Stimulated activated CD4-positive, alpha-beta T cell treated with anti-CD3 and anti-CD28 coated beads, Interleukin-1b, Interleukin-23, amount 100 ng/mL, for 1 hour (primary cell): ENCODE measurements at places on chromosomes 11 and 22.

DNA sequence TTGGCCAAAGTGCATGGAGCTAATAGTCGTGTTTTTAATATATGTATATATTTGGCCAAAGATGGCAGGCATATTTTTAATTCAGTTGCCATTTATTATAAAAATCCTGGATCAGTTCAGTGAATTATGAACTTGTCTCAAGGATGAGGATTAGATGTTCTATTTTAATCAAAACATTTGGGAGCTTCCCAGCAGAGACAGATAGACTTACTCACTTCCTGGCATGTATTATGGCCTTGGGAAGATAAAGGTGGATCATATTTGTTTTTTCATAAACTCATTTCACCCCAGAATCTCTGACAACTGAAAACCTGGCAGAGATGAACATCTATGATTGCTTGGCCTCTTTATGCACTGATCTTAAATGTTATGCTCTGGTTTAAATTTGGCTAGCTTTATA is 148.8 kb downstream of the NCAM1 start:
- no peak for DNase-seq

GRCh38 chr11:67689178-67689577 is 14.8 kb upstream of the ALDH3B2 start:
- DNase-seq: no peak

GRCh38 chr11:68532727-68533369 is 72.3 kb downstream of the PPP6R3 start:
- DNase-seq: no peak

GRCh38 chr11:78933350-78933749 is 358.7 kb upstream of the NARS2 start:
- no peak for DNase-seq

DNA sequence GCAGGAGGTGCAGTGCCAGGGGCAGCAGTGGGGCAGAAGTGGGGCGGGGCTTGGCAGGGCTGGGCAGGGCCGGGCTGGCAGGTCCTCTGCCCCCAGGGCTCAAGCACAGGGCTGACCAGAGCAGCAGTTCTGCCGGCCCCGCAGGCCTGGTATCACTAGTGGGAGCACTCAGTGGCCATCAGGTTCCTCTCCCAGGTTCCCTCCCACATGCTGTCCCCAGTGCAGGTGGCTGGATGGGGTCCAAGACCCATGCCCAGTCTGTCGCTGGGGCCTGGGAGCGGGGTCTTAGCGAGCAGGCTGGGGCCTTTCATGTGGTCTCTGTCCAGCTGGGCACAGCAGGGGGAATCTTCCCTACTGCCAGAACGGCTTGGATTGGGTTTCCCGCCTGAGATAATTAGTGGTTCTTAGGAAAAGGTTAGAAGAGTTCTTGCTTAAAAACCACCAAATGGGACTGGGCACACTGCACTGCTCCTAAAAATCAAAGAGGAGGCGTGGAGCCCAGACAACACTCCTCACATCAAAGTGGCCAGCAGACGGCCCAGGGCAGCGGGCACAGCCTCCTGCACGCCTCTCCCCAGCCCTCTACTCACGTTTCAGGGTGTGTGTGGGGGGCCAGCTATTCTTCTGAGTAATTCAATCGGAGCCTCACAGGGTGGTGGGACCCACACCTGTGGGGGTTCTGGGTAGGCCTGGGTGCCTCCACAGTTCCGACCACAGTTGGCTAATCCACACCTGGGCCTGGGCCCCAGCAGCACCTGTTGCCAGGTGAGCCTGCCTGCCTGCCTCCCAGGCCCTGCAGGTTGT is 45.6 kb downstream of the TPCN2 start:
- no peak for DNase-seq
